ENCODE measurements at places on chromosomes 1 and 21. TPM values are rescaled to one million over a fixed set of nuclear protein-coding genes. Genes with fewer than 3 reads are reported as not detected.

Gene CFAP74
- 24.9 TPM for polyA plus RNA-seq

Gene SPATA45
- 11.1 TPM for polyA plus RNA-seq

Gene DNAI4
- 56.7 TPM for polyA plus RNA-seq

Gene GJA9
- 3.4 TPM for polyA plus RNA-seq

Gene IL20
- polyA plus RNA-seq: 0.37 TPM

Gene LENEP
- polyA plus RNA-seq: not detected
